ENCODE measurements at places on chromosomes 2 and 18.

- DNase-seq, result no peak
Observed at GRCh38 chr2:86027196-86027921, 78.3 kb downstream of the POLR1A start.

- DNase-seq, result peak; percentile 32
Observed at GRCh38 chr2:8677646-8678592, 3.9 kb upstream of the ID2 start.

GRCh38 chr2:239970004-239970623, 55.0 kb downstream of the NDUFA10 start:
- no peak for DNase-seq

- no peak for DNase-seq
Observed at GRCh38 chr2:206193671-206194357, 34.1 kb downstream of the EEF1B2 start.

- no peak for DNase-seq
Observed at GRCh38 chr2:3965953-3966352, 262.6 kb downstream of the DCDC2C start.

DNA sequence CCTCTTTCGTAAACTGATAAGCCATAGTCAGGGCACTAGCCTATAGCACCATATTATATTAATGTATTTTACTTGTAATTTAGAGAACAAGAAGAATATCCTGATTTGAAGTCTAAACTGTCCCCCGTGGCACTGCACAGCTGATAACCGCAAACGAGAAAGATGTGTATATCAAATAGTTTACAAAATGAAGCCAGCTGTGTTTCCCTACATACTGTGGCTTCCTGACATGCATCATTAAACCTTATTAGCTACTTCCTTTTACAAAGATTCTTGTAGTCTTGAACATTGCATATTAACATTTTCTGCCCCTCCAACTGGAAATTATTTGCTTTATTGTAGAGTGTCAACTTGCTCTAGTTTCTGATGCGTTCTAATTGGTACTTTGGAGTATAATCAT, 153.5 kb upstream of the NFATC1 start:
- no peak for DNase-seq

DNA sequence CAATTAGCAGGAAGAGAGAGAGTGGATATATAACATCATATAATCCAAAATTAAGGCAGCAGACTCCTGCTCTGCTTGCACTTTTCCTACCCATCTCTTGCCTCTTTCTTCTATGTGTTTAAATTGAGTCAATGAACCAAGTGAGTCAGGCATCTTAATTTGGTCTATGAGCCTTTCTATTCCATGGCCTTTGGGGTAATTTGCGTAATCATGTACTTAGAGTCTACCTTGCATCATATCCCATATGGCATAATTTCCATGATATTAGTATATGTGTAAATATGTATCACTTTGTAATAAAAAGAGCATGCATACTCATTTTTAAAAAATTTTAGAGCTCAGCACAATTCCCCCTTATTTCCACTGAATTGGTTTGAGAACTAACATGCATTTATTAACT, 555.2 kb downstream of the STK39 start:
- DNase-seq, result no peak

DNA sequence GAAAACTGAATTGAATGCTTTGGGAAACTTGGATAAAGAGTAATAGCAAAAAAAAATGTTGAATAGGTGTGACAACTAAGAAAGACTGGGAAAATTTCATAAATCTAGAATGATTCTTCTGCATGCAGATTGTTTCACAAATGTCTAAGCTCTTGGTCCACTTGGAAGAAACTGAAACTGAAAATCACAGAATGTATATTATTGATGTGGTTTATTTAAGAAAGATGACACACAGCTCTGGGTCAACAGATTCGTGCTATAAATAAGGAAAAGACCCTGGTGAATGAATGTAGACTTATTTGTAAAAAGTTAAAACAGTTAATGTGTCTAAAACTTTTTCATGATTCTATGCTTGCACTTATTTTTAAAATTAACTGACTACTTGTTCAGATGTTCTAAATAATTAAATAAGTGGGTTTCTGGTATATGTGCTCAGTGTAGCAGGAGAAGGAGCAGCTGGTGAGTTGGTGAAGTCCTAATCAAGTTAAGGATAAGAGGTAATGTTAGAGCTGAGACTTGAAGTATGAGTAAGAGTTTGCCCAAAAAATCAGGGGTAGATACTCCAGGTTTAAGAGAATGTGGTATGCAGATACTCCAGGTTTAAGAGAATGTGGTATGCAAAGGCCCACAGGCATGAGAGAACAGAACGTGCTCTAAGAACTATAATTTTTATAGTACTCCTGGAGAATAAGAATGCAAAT, 24.5 kb downstream of the UGP2 start:
- no peak for DNase-seq

- peak; percentile 52 for DNase-seq
Observed at GRCh38 chr2:25558262-25558661, 115.1 kb downstream of the DTNB start.

DNA sequence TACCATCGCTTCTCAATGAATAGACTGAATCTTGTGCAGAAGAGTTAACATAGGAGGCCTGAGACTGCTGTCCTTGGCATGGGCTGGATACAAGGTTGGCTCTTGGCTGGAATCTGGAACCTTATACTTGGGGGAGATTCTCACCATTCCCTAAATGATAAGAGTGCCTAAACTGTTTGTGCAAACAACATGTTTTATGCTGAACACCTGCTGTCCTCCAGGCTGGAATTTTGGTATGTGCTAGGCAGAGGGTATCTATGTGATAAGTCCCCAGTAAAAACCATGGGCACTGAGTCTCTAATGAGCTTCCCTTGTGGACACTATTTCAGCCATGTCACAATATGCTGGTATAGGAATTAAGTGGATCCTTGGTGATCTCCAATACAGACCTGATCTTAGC, 12.8 kb downstream of the PGAP1 start:
- DNase-seq, result no peak

GRCh38 chr2:23159746-23160405, 225.1 kb upstream of the KLHL29 start:
- DNase-seq, result no peak

DNA sequence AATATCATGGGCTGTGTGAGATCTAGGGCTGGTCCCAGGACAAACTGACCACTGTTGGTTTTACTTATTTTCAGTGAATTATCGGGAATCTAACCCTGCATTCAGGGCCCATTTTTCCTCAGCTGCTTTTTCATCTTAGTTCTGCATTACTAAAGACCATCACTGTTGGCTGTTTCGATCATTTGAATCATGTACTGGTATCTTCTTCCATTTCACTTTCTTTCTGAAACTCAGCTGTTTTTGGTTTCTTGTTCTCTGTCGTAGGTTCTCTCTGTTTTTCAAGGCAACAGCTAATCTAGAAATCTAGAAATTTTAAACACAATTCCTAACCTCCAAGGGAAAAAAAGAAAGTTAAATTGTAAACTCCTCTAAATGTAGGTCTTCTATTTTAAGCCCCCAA, 159.9 kb upstream of the SESTD1 start:
- no peak for DNase-seq

- DNase-seq, result no peak
Observed at GRCh38 chr2:136389809-136390208, 271.9 kb upstream of the CXCR4 start.

- peak; percentile 23 for DNase-seq
Observed at GRCh38 chr2:111209045-111209514, 88.4 kb downstream of the BCL2L11 start.

DNA sequence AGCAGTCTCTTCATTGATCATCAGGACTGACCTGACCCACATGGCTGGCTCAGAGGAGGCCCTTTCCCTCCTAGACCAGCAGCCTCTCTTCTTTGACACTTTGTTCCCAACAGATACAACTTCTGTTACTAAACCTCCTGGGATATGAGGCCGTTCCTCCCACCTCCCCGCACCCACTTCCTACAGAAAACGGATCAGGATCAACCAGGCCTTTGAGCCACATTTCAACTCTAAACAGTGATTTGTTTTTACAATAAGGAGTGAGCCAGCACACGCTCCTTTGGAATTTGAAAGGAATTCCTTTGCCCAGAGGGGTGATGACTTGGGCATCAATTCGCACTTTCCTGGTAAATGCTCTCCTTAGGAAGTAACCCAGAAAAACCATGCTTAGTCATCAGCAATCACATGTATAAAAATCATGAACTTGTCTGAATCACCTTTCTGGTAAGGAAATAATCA, 180.4 kb downstream of the FAM124B start:
- no peak for DNase-seq

DNA sequence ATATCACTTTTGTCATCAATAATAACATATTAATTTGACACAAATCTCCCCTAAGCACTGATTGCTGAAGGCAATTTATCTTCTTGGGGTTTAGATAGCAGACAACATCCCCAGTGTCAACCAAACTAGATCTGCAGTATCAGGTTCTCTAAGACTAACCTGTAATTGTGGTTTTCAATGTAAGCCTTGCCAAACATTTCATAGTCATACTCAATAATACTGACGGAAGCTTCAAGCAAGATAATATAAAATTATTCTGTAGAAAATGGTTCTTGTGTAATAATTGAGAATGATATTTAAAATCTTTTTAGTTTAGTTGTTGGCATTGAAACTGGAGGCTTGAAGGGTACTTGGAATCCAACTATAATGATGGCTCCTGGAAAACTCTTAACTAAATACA, 186.3 kb downstream of the RIT2 start:
- DNase-seq, result no peak

DNA sequence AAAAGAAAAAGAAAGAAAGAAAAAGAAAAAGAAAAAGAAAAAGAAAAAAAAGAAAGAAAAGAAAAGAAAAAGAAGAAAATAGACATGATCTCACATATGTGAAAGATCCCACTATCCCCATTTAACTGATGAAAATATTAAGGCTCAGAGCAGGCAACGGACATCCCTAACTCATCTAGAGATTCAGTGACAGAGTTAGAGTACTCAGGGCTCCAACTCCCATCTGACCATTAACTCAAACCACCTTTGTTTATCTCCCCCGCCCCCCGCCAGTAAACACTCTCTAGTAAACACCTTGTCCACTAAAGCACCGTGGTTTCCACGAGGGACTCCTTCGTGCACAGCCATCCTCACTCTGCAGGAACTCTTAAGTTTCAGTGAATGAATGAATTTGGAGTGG, 142.9 kb downstream of the TGIF1 start:
- no peak for DNase-seq

DNA sequence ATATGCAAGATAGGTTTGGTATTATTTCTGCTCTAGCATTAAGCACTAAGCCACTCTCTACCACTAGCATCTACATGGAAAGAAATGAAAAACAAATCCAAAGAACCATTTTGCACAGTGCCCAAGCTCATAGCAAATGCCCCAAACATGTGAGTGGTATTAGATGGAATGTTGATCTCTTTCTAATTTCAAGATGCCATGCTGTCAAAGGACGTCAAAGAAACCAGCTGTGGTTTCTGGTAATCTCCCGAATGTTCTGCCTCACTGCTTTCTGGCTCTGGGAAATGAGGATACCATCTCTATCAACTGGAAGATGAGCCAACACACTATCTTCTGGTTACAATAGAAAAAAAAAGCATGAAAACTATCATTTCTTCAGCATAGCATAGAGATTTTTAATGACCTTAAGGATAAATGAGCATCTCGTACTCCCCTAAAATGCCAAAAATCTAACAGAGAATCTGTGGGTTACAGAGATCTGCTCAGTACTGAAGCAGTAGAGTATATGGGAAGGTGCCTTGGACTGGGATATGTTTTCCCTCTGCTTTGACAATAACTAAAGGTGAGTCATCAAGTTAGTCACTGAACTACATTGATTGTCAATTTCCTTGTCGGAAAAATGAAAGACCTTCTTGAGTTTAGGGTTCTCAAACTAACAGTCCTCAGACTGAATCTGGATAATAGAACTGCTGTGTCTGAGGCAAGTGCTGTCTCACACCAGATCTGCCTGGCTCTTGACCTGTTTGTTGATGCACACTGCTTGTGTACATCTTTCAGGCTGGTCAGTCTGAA, 244.8 kb upstream of the NCKAP5 start:
- DNase-seq, result no peak

- no peak for DNase-seq
Observed at GRCh38 chr2:18950361-18950851, 361.0 kb upstream of the NT5C1B start.

- no peak for DNase-seq
Observed at GRCh38 chr2:128581849-128582244, 263.2 kb upstream of the HS6ST1 start.

DNA sequence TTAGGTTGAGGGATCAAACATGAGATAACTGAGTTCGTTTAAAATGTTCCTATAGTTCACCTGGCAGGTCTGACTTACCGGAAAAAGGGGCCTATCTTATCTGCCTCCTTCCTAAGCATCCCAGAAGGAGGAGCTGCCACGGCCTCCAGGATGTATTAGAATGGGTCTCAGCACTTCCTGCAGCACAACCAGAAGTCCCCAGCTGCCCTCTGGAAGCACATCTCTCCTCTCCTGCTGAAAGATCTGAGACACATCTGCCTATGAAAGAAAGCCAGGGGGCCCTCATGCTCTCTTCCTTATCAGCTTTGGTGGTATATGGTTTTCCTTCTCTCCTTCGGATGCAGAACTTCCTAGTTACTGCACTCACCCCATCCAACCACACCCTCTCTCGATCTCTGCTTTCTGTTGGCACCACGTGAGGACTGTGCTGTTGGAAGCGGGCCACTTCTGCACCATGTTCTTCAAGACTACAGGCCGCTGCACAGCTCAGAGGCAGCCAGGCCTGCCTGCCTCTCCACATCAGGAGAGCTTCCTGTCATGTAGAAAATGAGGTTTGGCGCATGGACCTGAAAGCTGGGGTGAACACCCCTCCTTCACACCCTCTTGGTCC, 6.5 kb downstream of the IGFBP5 start:
- DNase-seq, result no peak

DNA sequence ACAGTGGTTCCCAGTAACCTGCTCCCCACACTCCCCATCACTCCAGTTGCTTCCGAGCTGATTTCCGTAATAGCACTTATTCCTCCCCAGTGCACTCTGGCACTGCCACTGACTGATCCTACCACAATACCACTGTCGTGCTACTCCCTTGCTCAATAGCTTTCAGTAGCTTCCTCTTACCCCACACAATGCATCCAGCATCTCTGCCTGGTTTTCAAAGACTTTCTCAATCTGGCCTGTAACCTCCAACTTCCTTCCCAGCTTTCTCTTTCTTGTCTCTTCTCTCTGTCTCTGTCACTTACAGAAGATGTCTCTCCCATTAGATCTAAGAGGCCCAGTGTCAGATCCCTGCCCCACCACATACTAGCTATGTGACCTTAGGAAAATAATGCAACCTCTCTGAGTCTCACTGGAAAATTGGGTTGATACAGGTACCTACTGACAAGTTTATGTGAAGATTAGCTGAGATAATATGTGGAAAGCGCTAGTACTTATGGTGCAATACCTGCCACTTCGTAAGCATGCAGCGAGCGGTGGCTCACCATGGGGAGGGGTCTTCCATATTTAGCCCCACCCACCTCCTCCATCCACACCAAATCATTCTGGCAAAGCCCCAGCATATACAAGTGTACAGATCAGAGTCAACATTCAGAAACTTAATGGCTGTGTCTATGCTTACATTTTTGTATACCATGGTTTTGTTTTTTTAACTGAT, 36.7 kb downstream of the SFXN5 start:
- DNase-seq, result no peak

- no peak for DNase-seq
Observed at GRCh38 chr2:86487062-86487461, 45.9 kb downstream of the KDM3A start.
